T-helper 17 cell (primary cell): ENCODE measurements at places on chromosomes 12 and 14. TPM values are rescaled to one million over a fixed set of nuclear protein-coding genes. Genes with fewer than 3 reads are reported as not detected.

FAM161B gene
- total RNA-seq: 3.3 TPM

FAM177A1 gene
- 109 TPM for total RNA-seq

EID3 gene
- total RNA-seq: 12.2 TPM

KICS2 gene
- total RNA-seq: 18.0 TPM

COCH gene
- total RNA-seq: not detected

DNA sequence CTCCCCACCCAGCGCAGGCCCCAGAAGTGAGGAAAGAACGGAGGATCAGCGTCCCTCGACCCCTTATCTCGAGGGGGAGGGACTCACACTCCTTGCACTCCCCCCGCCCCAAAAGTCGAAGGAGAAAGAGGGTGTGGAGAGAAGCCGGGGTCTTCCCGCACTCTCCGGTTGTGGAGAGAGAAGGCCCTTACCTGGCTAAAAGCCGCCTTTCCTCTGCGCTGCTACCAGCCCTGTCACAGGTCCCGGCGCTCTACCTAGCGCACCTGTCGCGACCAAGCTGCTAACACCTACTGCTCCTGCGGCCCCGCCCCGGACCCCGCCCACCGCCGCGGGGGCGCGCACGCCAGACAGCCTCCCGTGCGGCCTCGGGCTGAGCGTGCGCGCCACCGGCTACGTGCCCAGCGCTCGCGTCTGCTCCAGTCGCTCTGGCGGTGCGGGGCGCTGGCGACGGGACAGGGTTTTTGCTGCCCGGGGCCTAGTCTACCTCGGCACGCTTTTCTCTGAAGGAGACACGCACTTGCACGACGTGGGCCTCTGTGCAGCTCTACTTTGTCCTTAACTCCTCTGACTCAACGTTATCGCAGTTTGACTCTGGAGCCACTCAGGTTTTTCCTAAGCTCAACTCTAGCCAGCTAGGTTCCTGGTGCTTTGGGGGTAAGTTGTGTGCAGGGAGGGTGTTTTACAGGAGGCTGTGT lies at the start of gene LIMA1:
Gene LIMA1, minus strand, starts transcription at position 292 of the 695 bp plus-strand sequence. CDS start 34,769 bp downstream, outside the sequence.
- peak; percentile 92 for DNase-seq

AQP2 gene
- total RNA-seq: not detected
